ENCODE measurements at places on chromosomes 7 and 10.

DNA sequence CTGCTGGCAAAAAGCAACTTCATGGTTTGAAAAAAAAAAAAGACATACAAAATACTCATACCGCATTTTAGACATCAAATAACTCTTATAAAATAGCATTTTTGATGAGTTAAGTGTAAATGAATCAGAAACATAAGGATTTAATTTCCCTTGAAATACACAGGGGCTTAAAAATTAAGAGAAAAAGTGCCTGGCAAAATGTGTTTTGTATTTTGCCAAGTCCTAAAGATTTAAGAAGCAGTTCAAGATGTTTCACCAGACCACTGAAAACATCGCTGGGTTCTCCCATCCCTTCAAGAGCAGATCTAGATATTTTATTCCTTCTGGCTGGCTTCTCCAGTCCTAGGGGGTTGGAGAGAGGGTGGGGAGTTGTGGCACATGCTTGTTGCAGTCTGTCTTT is 396.4 kb downstream of the INHBA start:
- no peak for DNase-seq

GRCh38 chr10:87868277-87868676 is 4.9 kb downstream of the PTEN start:
- DNase-seq: no peak

GRCh38 chr7:21611129-21611528 is 68.3 kb downstream of the DNAH11 start:
- DNase-seq: no peak

DNA sequence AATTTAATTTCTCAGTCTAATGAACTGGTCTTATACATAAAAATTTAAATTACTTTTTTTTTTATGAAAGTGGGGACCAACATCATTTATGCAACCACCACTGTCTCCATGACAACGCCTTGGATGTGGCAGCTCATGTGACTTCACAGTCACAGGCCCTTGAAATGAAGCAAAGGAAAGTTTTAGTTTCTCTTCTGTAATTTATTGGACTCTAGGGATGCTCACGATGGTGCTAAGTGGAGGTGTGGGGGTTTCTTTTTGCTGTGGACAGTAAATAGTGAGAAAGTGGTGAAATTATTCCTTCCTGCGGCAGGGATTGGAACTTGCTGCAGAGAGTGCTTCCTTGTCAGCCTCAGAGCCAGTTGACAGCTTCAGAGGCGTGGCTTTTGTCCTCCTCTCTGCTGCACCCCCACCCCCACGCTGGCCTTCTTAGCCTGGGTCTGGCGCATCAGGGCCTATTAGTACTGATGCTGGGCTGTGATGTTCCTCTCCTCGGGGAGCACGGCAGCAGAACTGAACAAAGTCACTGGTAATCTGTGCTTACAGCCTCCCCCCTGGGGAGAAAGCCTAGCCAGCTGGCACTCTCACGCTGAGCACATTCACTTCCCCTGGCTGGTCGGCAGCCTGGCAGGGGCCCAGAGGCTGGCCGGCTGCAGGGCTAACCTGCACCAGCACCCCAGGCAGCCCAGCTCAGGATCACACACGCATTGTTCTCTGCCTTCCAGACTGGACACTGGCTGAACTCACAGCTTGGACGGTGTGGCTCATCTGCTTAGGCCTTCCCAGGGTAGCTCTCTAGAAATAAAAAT is 517.5 kb upstream of the GALNT17 start:
- peak; percentile 91 for DNase-seq

DNA sequence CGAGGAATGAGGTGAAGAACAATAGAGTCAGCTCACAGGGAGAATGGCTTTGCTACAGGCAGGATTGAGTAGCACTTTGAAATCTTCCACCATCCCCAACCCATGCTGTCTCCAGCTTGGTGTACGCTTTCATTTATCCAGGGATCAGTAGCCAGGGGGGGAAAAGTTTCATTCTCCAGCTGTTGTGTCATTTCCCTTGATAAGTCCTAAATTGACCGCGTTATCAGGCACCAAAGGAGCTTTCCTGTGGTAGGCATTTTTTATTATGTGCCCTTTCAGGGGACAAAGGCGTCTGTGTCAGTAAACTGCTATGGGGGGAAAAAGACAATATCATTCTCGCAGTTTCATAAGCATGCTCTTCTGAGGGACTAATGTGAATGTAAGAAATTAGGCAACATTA is 106.6 kb upstream of the YAE1 start:
- DNase-seq: peak; percentile 15

DNA sequence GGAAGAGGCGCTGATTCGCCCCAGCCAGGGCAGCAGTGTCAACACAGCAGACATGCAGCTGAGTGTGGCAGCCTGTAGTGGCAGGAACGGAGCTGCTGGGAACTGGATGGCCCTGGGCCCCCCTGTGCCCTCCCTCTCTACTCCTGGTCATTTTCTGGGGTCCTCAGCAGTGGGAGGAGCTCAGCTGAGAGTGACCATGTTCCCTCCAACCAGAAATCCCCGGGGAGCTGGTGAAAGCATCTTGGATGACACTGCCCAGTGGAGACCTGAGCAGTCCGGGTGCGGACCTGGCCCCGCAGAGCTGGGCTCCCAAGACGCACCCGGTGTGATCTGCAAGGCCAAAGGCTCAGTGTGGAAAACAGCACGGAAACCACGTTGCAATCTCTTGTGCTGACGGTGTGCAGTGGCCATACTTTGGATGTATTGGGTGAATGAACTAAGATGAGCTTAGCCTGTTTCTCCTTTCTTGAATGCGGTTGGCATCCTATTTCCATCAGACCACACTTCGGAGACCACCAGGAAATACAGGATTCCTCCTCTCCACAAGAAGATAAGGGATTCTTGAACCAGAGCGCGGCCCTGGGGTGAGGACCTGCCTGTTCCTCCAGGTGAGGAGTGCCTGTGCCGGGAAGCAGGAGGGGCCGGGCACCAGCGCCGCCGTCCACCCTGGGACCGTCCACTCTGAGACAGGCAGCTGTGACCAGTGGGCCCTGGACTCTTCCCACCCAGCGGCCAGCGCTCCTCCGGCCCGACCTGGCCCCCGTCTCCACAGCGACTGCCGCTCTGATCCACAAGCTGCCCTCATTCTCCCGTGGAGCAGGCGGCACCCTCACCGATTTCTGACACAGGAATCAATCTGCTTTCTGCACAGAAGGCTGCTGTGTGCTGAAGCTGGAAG is 93.5 kb upstream of the DIP2C start:
- peak; percentile 22 for DNase-seq

DNA sequence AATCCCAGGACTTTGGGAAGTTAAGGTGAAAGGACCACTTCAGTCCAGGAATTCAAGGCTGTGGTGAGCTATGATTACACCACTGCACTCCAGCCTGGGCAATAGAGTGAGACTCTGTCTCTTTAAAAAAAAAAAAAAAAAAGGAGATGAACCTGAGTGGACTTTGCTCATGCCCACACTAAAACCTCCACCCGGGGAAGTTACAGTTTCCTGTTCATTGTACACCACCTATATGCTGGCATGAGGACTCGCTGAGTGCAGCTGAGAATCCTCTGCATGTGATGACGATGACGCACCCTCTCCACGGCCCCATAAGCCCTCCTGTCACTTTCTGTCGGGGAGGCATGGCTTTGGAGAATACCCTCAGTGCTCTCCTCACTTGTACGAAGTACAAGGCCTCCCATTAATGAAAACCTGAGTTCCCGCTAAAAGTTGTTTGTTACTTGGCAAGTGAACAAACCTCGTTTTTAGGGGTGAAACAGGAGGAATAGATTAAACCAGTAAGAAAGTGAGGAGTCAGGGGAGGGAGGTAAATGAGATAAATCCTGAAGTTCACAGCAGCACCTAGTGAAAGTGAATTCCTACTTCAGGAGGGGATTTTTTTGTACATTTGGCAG is 15.9 kb downstream of the TMEM176B start:
- DNase-seq: no peak

- DNase-seq: no peak
Observed at GRCh38 chr10:127492607-127493250, 56.4 kb upstream of the NPS start.

DNA sequence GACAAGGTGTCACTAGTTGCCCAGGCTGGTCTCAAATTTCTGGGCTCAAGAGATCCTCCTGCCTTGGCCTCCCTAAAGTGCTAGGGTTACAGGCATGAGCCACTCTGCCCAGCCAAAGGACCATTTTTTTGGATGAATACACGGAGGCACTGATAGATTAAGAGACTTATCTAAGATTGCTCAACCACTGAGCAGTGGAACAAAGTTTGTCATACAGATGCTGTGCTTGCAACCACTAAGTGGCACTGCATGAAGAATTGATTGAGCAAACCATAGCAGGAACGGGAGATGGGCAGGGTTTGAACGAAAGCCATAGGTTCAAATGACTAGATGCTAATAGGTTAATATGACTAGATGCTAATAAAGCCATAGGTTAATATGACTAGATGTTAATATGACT is 61.1 kb downstream of the EBLN1 start:
- DNase-seq: no peak

GRCh38 chr10:87987206-87987605 is 123.8 kb downstream of the PTEN start:
- no peak for DNase-seq

- DNase-seq: no peak
Observed at GRCh38 chr10:32971536-32972091, 13.6 kb upstream of the ITGB1 start.

GRCh38 chr7:46537191-46537905 is 616.3 kb upstream of the IGFBP3 start:
- no peak for DNase-seq

DNA sequence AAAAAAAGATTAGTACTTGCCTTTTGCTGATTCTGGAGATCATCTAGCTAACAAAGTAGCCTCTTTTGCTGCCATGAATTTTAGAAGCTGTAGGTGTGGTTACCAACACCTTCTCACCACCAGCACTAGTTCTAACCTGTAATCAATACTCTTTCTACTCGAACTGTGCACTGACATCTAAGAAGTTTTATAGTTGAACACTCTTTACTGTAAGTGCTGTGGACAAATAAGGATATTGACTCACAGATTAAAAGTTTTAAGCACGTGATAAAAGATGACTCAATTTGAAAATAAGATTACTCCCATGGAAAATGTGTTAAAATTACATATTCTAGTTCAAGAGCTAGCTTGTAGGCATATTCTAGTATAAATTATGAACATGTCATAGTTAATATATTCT is 89.9 kb downstream of the REEP3 start:
- no peak for DNase-seq

GRCh38 chr10:113515601-113516000 is 37.3 kb upstream of the HABP2 start:
- no peak for DNase-seq

GRCh38 chr10:51075873-51076229 is 1.6 kb downstream of the PRKG1 start:
- no peak for DNase-seq

DNA sequence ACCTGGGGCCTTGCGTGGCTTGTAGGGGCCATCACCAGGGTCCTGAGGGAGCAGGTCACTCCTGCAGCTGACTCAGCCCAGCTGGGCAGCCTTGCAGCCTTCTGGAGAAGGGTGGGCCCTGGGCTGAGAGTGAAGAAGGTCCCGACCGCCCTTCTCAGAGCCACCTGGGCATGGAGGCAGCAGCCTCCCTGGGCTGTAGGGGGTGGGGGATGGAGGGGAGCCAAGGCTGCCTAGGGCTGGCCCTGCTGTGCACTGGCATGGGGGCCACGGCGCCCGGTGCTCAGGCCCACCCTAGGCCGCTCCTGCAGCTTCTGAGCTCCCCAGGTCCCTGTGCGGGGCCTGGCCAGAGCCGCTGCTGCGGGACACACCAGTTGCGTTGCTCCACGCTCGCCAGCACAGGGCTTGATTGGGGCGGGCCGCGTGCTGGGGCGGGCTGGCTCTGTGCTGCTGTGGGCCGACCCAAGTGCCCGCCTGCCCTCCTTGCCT is 63.6 kb upstream of the NKX6-2 start:
- DNase-seq: no peak

Measured in SK-N-SH (cell line).